ENCODE measurements at places on chromosomes 4 and X.
A peak's percentile ranks its signal among the peaks of the same experiment; 100 is the strongest.

DNA sequence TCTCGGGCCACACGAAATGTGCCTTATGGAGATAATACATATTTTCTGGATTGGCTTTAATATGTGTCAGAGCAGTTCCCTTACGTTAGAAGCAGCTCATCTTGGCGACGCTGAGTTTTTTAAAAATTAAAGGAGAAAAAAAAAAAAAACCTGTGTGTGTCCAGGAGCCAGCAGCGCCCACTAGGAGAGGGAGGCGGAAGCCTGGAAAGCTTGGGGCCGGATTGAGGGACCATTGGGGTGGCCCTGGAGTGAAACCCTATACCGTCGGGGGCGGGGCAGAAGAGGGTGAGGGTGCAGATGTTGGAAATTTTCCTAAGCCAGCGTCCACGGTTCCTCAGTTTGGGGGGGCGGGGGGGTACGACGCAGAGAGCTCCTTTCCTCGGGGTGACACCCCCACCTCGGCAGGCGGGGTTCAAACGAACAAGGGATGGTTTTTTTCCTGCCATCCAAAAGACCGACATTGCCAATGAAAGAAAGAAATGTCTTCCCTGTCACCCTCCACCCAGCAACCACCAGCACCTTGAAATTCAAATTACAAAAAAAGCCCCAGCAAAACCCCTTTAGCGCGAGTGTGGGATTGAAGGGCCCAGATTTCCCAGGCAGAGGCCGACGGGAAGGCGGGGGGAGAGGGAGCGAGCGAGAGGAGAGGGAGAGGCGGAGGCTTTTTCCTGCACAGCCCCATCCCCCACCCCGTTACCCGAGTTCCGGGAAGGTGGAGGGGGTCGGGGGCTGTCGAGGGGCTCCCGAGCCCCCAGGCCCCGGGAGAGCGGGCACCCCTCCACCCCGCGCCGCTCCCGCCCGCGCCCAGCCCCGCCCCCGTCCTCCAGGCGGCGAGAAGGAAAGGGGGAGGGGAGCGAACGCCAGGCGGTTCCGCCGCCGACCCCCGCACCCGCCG lies 859 bp downstream of the SMARCA1 start:
- DNase-seq, result peak; percentile 25

GRCh38 chr4:88600176-88600838 lies 8.0 kb downstream of the HERC3 start:
- peak; percentile 83 for DNase-seq

GRCh38 chrX:11557120-11557519 lies 108.6 kb downstream of the ARHGAP6 start:
- DNase-seq, result no peak

DNA sequence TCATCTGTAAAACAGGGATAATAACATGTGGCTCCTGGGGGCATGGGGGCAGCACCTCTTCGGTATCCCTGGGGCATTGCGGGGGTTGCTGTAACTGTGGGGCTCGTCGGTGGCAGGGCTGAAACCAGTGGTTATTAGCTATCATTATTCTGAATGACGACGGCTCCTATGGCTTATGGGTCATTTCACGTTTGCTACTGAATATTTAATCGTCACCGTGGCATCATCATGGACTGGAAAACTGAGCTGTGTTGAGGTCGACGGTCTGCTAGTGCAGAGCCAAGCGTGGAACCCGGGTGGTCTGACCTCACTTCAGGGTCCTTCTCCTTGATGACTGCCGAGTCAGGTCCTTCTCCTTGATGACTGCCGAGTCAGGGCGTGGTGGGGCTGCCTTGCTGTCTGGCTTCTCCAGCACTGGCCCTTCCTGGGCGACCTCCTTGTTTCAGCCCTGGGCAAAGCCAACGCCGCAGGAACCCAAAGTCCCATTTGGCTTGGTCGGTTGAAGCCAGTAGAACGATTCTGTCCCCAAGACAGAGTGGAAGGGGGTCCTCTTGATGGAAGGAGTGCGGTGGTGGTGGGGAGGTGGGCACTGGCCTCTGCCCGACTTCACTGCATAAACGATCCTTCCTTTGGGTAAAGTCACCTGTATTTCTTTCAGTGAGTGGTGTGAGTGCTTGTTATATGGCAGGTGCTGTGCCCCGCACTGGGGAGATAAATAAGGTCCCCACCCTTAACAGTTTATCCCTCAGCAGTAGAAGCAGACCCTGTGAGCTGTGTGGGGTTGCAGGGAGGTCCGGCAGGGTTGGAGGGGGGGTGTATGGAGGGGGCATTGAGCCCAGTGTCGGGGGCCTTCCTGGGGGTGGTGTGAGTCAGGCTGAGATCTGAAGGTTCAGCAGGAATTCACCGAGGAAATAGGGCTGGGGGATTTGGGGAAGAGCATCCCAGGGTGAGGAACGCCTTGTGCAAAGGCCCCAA lies 40.8 kb downstream of the PSAPL1 start:
- no peak for DNase-seq

- no peak for DNase-seq
Observed at GRCh38 chr4:173426064-173426463, 27.1 kb upstream of the SCRG1 start.

DNA sequence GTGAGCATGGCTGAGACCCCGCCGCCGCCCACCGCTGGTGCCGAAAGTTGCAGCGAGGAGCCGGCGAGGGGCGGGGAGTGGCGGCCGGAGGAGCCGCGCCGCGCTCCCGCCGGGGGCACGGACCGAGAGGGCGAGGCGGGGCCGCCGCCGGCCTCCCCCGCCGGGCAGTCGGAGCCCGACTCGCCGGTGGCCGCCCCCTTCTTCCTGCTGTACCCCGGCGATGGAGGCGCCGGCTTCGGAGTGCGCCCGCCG lies 16.5 kb downstream of the UTP3 start:
- no peak for DNase-seq

DNA sequence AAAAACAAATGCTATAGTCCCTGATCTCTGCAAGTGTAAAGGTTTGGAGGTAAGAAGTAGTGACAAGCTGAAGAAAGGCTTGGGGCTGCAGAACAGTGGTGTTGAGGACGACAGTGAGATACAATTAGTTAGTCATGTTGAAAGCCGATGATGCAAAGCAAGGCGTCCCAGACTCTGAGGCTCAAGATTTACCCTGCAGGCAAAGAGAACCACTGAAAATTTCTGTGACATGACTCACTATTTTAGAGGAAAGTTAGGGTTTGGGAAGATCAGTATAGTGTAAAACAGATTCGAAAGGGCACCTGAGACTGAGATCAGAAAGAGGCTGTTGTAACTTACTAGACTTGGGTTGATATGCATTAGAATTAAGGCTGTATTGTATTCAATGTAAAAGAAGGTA lies 281.3 kb upstream of the FTHL17 start:
- DNase-seq, result no peak

- DNase-seq, result no peak
Observed at GRCh38 chr4:48093991-48094416, 40.0 kb downstream of the TXK start.

DNA sequence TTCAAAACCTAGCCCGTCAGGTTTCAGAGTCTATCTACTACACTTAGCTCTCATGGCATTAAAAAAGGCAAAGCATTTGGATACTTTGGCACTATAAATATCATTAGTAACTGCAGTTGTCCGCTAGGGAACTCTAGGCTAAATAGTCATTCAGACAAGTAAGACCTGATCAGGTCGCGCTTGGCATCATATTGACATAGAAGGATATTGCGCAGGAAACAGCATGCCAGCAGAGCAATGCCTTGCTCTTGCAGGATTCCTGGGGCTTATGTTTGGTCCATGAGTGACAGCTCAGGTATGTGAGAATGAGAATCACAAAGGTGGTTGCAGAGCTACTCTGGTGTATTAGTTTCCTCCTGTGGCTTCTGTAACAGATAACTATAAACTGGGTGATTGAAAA lies 62.7 kb downstream of the KDM6A start:
- no peak for DNase-seq

- DNase-seq, result no peak
Observed at GRCh38 chrX:10512741-10513140, 107.6 kb downstream of the MID1 start.

DNA sequence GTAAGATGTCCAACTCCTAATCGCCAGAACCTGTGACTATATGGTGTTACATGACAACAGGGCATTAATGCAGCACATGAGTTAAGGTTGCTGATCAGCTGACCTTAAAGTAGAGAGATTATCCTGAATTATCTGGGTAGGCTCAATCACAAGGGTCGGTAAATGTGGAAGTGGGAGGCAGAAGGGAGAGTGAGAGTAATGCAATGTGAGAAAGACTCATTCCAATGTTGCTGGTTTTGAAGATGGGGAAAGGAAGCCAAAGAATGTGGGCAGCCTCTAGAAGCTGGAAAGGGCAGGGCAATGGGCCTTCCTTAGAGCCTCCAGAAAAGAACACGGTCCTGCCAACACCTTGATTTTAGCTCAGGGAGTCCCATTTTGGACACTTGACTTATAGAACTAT lies 67.4 kb downstream of the STX18 start:
- no peak for DNase-seq

- DNase-seq, result no peak
Observed at GRCh38 chr4:27016551-27016950, 155.9 kb downstream of the STIM2 start.

GRCh38 chrX:2677764-2678163 lies 13.3 kb upstream of the CD99 start:
- peak; percentile 73 for DNase-seq

DNA sequence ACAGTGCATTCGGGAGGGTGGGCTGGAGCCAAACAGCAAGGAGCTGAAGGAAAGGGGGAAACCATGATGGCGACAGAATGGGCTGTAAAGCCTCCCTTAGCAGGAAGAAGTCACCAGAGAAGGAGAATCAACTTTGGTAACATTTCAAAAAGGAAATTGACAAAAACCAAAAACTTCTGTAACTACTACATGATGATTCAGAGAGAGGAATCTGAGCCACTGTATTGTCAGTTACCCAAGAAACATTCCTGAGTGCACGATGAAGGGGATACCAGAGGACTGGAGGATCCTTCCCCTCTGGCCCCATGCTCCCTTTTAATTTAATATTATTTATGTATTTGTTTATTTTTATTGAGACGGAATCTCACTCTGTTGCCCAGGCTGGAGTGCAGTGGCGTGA lies 26.3 kb downstream of the PDHA1 start:
- DNase-seq, result no peak

DNA sequence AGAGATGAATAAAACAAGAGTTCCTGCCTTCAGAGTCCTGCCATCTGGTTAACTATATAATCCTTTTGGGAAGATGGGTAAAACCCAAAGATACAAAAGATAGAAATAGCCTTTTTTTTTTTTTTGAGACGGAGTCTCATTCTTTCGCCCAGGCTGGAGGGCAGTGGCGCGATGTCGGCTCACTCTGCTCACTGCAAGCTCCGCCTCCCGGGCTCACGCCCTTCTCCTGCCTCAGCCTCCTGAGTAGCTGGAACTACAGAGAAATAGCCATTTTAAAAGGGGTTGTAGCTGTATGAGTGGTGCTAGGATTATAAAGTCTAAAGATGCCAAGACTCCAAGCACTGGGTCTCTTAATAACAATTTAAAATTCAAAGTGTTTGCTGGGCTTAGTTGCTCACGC lies 97.2 kb downstream of the KDR start:
- no peak for DNase-seq

DNA sequence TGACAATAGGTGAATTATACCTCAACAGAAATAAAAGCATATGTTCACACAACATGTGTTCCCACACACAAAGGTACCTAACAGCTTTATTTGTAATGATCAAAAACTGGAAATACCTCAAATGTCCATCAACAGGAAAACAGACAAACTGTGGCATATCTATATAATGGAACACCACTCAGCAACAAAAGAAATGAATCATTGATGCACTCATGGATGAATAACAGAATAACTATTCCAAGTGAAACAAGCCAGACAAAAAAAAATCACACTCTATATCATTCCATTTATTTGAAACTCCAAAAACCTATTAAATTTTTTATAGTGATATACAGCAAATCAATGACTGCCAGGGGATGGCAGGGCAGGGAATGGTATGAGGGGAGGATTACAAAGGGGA lies 148.1 kb downstream of the PLS3 start:
- DNase-seq, result no peak

DNA sequence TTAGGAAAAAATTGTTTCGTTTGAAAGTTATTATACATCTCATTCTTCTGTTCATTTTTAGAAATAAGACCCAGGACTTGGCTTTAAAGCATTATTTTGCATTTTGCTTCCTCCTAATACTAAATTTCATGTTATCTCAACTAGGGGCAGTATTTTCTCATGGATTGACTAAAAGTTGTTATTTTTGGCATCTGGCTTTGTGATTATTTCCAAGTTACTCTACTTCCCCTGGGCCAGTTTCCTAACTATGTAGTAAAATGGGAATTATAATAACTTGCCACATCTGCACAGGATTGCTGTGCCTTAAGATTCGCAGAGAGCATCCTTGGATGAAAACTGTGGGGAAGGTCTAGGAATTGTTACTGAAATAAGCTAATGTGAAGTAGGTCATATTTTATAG lies 3.0 kb downstream of the RBPJ start:
- no peak for DNase-seq

- DNase-seq, result peak; percentile 8
Observed at GRCh38 chrX:97938706-97939105, 1055.0 kb downstream of the RPA4 start.

DNA sequence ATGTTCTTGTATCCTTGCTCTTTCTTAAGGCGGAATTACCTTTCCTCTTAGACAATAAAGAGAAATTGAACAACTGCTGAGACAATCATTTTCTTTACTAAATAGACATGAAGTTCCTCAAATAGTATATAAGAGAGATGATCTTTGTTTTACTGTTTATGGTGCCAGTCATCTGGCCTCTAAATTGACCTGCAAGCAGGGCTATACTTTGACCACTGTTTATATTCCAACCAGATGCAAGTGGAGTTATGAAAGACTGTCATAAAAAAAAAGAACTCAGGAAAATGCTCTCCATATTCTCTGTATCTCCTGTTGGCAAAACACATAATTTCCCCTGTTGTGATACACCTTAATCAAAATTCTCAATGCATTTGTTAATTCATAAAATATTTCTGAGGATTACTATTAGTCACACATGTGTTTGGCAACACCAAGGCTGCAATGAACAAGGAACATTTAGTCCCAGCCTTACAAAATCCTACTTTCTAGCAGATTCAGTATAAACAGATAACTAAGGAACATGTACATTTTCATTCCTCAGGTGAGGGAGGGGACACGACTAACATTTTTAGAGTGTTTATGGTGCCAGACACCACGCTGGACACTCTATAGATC lies 562.3 kb downstream of the KCNIP4 start:
- no peak for DNase-seq

- no peak for DNase-seq
Observed at GRCh38 chr4:88979276-88979675, 77.7 kb downstream of the FAM13A start.

GRCh38 chrX:14865201-14865600 lies 7.7 kb downstream of the FANCB start:
- peak; percentile 87 for DNase-seq

- no peak for DNase-seq
Observed at GRCh38 chr4:157977086-157977485, 195.7 kb downstream of the GASK1B start.

GRCh38 chr4:42050516-42051249 lies 60.4 kb downstream of the SLC30A9 start:
- DNase-seq, result peak; percentile 10

DNA sequence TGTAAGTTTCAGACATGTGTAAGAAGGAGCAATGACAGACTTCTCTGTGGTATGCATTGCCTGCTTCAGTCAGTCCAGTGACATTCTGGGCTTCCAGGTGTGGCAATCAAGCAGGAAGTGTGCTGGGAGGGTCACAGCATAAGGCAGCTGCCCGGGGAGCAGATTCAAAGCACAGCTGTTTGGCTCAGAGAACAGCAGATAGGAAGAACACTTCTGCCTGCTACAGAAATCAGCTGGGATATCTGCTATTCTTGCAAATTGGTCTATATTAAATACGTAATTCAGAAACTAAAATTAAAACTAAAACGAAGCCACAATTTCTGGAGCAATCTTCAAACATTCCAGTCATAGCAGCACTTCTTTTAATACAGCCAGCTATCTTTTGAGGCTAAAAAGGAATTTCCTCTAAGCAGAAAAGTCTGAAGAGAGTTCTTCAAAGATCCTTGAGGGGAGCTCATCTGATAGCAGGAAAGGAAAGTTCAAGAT lies 47.5 kb upstream of the GALNT7 start:
- no peak for DNase-seq

All from pons (tissue), 1 donor.